ENCODE measurements at places on chromosomes 13 and 19.

DNA sequence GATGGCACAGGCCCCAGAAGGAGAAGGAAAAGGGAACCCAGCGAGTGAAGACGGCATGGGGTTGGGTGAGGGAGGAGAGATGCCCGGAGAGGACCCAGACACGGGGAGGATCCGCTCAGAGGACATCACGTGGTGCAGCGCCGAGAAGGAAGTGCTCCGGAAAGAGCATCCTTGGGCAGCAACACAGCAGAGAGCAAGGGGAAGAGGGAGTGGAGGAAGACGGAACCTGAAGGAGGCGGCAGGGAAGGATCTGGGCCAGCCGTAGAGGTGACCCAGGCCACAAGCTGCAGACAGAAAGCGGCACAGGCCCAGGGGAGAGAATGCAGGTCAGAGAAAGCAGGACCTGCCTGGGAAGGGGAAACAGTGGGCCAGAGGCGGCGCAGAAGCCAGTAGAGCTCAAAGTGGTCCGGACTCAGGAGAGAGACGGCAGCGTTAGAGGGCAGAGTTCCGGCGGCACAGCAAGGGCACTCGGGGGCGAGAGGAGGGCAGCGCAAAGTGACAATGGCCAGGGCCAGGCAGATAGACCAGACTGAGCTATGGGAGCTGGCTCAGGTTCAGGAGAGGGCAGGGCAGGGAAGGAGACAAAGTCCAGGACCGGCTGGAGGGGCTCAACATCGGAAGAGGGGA is 1.1 kb downstream of the PPP1R12C start:
- peak; percentile 57 for DNase-seq

DNA sequence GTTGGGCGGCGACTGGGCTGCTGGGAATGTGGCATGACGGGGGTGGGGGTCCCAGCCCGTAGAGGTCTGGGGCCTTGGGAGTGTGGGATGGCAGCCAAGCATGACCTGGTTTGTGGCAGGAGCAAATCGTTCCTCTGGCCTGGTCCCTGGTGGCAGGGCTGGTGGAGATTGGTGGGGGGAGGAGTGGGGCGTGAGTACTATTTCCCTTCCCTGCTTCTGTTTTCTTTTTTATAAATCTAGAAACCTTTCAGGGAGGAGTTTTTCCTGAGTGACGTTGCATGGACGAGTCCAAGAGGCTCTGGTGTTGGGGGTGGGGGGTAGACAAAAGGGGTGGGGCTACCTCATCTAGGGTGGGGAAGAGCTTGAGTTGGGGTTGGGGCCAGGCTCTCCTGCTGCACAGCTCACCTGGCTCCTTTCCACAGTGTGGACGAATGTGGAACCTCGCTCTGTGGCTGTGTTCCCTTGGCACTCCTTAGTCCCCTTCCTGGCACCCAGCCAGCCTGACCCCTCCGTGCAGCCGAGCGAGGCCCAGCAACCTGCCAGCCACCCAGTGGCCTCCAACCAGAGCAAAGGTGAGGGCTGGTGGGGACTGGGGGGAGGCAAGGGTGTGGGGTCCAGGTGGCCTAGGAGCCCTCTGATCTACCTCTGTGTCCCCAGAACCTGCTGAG is 15.4 kb upstream of the PRR19 start:
- DNase-seq: peak; percentile 81

- no peak for DNase-seq
Measured at GRCh38 chr19:32881766-32882165, 12.2 kb upstream of the SLC7A9 start.

- no peak for DNase-seq
Measured at GRCh38 chr19:7427944-7428343, 60.9 kb downstream of the PEX11G start.
